ENCODE measurements at places on chromosomes 12 and 14.

- no peak for DNase-seq
These were observed 49.3 kb downstream of the ACTN1 start for GRCh38 chr14:68929623-68930307.

DNA sequence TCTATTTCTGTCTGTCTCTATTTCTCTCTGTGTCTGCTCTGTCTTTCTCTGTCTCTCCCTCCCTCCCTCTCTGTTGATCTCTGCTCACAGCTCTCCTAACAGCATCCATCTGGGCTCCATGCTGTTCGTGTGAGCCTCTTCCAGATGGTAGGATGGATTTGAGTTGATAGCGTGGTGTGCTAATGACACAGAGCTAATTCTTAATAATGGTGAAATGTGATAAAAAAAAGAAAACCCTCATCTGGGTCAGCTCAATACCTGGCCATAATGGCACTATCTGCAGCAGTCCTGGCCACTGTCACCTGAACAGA lies 96.4 kb downstream of the AACS start:
- DNase-seq: no peak

DNA sequence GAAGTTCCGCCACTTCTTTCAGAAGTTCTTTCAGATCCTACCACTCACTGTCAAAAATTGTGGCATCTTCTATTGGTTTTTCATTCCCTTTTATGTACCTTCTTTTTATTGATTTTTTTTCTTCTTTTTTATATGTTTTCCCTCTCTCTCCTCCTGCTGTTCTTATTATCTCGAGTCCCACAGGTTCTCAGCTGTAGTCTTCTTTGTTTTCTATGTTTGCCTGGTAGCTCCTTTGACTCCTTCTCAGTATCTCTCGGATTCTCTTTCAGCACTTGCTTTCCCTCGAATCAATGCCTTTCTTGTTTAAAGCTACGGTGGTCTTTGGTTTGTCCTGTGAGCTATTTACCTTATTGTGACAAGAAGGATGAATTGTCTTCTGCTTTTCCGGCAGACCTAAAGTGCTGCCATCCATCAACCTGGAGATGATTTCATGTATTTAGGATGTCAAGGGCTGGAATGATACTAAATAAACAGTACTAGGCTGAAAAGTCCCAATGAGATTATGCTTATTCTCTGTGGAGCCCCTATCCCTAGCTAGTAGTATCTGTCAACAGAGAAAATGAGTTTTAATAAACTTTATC lies 541.7 kb downstream of the NOVA1 start:
- no peak for DNase-seq

GRCh38 chr12:97638739-97639138 lies 176.1 kb downstream of the RMST start:
- no peak for DNase-seq

GRCh38 chr12:3083241-3083920 lies 6.2 kb downstream of the TSPAN9 start:
- no peak for DNase-seq

GRCh38 chr12:26791301-26791791 lies 41.6 kb downstream of the ITPR2 start:
- no peak for DNase-seq

DNA sequence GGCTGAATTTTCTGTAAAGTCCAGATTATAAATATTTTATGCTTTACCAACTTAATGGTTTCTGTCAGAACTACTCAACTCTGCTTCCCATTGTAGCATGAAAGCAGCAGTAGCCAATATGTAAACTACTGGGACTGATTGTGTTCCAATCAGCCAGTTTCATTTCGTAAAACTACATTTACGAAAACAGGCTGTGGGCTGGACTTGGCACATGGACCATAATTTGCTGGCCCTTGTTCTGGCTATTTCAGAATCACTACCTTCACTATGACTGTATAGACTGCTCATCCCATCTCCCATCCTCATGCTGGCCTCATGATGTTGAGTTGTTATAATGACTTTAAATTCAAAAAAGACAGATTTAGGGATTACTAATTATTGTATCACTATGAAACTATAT lies 38.7 kb downstream of the FAR2 start:
- no peak for DNase-seq

GRCh38 chr14:105848570-105848969 lies 322.2 kb downstream of the TMEM121 start:
- DNase-seq: no peak

DNA sequence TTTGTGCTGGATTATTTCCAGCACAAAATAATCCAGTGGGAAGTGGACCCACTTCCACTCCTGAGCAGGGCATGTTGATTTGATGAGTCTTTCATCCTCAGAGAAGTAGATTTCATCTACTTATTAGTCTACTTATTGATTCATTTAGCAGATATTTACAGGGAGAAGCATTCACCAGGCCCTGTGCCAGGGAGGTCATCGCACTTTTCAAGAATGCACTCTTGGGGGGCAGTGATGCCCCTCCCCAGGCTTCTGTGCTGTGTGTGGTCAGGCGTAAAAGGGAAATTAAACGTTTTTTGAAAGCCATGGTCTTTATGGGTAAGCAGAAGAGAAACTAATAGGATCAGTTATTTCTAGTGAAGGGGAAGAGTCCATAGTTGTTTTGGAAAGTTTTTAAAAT lies 610.7 kb upstream of the TMEM132C start:
- DNase-seq: no peak

DNA sequence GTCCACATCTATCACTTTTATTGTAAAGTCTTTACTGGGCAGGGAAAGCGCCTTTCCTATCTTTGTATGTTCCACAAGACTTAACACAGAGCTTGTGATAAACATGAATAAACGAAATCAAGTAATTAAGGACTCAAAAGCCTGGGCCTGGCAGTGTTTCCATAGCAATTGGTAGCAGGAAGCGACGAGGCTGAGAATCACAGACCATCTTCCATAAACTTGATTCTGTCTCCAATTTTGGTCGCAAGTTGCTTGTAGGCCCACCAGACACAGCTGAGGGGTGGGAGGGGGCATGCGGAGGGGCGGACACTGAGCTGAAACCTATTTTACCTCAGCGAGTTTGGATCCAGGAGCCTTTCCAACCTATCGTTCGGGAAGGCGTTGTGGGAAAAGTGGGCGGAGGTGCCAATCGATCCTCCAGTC lies 302 bp downstream of the CCDC38 start:
- DNase-seq: no peak

GRCh38 chr12:82942991-82943401 lies 256.3 kb downstream of the TMTC2 start:
- DNase-seq: no peak

DNA sequence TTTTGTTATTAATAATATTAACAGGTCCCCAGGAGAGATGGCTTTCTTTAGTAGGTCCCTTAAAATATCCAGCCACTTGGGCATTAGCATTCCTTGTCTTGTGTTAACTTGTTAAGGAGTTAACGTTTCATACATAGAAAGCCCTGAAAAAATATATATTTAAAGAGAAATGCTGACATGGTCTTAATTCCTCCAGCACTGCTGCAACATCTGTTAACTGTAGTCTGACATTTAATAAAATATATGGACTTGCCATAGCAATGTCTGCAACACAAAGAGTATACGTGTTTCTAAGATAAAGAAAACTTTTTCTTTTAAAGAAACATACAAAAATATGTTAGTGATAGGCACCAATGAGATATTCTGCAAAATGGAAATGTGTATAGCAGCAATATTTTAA lies 10.0 kb downstream of the SLC38A4 start:
- DNase-seq: no peak
